Stimulated activated CD8-positive, alpha-beta memory T cell treated with anti-CD3 and anti-CD28 coated beads, Interleukin-15, amount 100 ng/mL, for 24 hours (primary cell): ENCODE measurements at places on chromosomes 6 and 20.

GRCh38 chr20:46230801-46231282 lies 77.5 kb downstream of the CDH22 start:
- DNase-seq: no peak

DNA sequence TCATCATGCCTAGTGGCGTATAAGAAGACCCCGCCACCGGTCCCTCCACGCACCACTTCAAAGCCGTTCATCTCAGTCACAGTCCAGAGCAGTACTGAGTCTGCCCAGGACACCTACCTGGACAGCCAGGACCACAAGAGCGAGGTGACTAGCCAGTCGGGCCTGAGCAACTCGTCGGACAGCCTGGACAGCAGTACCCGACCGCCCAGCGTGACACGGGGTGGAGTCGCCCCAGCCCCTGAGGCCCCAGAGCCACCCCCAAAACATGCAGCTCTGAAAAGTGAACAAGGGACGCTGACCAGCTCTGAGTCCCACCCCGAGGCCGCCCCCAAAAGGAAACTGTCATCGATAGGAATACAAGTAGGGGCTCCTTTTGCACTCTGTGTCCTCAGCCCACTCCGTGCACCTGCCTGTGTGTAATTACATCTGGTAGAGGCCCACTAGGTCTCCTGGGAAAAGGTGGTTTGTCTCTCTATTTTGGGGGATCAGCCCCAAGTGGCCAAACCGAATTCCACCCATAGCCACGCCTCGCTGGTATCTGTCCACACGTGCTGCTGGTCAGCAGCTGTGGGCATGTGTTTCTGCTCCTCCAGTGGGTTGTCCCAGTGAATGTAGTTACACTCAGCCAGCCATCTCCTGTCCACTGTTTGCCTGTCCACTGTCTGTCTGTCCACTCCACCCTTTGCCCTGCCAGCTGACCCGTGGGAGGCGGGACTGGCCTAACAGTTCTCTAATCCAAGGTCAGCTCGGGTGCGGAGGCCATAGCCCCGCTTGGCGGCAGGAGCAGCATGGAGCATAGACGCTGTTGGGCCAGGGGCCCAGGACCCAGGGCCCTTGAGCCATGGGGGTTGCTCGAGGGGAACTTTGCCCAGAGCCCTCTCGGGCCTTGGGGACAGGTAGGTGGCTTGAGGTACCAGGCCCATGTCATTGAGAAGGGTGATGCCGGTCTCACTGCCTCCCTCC lies 44.3 kb upstream of the MYL9 start:
- DNase-seq: no peak

DNA sequence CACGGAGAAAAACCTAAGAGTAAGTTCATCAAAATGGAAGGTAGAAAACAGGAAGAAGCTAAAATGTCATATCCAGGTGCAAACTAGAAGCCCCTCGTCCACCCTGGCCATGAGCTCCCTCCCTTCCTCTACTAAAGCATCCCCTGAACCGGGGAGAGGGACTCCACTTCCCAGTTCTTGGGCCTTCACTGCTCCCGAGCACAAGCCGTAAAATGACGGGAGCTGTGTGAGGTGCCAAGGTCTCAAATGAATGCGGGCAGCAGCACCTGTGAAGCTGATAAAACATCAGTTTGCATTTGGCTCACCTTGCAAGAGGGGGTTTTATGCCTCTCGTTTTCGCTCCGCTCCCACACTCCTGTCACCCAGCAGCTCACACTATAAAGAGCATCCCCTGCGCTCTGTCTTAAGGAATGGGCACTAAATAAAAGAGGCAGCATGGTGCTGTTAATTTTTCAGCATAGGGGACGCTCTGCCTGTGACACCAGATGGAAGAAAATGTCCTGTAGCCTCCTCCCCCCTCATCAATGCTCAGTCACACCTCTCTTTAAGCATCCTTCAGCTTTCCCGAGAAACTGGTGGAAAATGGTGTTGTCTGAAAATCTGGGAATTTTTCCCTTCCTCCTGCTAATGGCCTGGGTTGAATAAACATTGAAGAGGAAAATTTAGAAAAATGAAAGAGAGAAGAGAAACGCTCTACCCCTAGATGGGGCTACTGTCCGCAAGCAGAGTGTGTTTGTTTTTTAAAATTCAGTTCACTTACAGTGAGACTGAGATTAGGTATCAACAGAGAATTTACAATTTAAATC lies 563.0 kb upstream of the AGPAT4 start:
- no peak for DNase-seq

- DNase-seq: no peak
Measured at GRCh38 chr20:53755733-53756531, 162.3 kb upstream of the ZNF217 start.

DNA sequence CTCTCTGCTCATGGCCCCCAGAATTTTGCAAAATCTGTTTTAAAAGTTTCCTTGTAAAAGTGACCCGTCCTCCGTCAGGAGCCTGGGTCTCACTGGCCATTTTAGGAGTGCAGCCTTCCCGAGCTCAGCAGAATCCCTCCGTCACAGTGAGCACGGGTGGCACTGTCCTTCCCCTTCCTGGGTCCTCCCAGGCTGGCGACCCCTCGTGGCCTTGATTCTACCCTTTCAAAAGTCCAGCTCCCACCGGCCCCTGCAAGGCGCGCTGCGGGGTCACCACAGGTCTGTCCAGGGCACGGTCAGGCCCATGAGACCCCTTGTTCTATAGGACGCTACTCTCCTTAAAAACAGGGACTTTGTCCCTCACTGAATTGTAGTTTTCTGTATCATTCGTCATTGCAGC lies 112.7 kb downstream of the PSMB1 start:
- no peak for DNase-seq

GRCh38 chr20:35332540-35333200 lies 40.4 kb upstream of the FAM83C start:
- no peak for DNase-seq

DNA sequence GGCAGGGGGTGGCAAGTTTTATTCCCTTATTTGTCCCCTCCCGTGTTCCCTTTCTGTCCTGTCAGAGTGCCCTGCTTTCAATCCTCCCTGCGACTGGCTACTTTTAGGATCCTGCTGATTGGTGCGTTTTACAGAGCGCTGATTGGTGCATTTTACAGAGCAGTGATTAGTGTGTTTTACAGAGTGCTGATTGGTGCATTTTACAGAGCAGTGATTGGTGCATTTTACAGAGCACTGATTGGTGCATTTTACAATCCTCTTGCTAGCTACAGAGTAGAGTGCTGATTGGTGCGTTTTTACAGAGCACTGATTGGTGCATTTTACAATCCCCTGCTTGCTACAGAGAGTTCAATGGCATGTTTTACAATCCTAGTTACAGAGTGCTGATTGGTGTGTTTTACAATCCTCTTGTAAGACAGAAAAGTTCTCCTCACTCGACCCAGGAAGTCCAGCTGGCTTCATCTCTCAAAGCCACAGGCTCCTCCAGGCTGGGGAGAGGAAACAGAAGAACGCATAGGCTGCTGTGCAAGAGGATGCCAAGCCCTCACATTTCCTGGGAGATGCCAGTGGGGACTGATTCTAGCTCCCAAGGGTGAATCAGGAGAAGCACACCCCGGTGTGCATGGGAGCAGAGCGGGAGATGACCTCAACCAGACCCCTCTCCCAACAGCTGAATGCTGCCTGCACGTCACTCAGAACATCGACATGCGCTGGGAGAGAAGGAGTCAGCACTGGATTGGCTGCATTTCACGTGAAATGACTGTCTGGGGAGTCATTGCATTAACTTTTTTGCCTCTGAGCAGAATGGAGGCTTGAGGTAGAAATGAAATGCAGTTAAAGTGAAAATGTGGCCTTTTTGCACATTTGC lies 48.3 kb upstream of the SLC22A23 start:
- DNase-seq: no peak

DNA sequence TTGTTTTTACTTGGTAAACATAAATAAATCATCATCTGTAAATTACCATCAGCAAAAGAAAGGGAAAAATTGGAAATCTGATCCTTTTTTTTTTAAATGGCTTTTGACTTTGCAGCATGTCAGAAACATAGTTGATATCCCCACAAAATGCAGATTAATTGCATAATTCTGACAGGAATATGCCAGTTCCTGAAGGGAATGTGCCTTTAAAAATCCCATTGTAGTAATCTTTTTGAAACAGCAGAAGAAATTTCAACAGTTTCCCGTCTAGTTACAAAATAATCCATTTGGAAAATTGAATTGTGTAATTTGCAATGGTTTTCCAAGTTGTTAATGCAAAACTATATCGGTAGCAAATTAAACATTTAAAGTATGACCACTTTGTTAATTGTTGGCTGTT lies 95.2 kb downstream of the DOK5 start:
- DNase-seq: no peak

- DNase-seq: no peak
Measured at GRCh38 chr6:127404594-127405178, 54.5 kb downstream of the KIAA0408 start.

- DNase-seq: no peak
Measured at GRCh38 chr20:63382551-63383300, 21.6 kb upstream of the CHRNA4 start.

- no peak for DNase-seq
Measured at GRCh38 chr20:40467067-40467466, 222.0 kb downstream of the MAFB start.

- no peak for DNase-seq
Measured at GRCh38 chr6:5730585-5731263, 276.0 kb downstream of the NRN1 start.

GRCh38 chr20:19928328-19929011 lies 88.7 kb upstream of the NAA20 start:
- no peak for DNase-seq

DNA sequence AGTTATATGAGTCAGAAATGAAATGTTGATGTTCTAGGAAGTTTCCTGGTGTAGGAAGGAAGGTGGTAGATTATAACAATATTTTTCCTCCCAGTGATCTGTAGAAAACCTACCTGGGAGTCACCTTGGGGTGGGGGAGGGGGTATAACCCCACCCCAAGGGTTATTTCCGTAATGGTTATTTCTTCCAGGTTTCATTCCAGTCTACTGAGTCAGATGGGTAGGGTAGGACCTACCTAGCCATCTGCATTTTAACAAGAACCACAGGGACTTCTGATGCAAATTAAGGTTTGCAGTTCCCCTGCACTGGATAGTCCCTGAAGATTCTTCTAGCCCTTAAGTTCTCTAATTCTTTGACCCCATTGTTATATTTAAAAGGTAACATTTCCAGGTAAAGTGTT lies 88.9 kb downstream of the ARMC2 start:
- no peak for DNase-seq

GRCh38 chr20:14783766-14784165 lies 446.4 kb upstream of the FLRT3 start:
- no peak for DNase-seq

DNA sequence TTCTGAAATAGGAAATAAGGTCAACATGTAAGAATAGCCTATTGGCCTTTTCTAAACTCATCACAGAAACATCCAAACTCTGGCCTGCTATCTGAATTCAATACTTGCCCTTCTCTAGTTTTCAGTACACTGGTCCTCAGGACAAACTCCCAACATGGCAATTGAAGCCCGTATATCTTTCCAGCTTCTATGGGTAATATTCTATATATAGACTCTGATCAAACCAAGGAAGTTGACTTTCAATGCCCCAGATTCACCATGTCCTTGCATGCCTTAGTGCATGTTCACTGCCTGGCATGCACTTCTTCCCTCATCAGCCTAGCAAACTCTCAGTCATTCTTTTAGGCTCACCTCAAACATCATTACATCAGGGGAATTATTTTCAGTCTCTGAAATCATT lies 73.2 kb downstream of the RSPO3 start:
- no peak for DNase-seq
